ENCODE measurements at places on chromosomes 6 and 20.

DNA sequence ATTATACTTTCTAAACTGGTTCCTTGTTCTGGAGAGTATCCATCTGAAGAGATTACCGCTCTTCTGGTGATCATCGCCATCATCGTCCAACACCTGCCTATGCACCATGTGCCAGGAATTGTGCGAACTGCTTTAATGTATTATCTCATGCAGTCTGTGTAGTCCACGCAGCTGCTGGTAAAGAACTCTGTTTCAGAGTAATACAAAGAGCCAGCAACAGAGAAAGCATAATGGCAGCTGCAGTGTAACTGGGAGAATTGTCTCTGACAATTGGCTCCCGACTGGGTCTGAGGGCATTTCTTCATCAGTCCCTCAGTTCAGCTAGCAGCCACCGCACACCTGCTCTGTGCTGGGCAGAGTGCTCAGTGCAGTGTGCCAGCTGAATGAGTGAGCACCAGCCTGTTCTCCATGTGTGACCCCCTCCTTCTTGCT, 383.4 kb downstream of the GRIK2 start:
- peak; percentile 10 for DNase-seq

DNA sequence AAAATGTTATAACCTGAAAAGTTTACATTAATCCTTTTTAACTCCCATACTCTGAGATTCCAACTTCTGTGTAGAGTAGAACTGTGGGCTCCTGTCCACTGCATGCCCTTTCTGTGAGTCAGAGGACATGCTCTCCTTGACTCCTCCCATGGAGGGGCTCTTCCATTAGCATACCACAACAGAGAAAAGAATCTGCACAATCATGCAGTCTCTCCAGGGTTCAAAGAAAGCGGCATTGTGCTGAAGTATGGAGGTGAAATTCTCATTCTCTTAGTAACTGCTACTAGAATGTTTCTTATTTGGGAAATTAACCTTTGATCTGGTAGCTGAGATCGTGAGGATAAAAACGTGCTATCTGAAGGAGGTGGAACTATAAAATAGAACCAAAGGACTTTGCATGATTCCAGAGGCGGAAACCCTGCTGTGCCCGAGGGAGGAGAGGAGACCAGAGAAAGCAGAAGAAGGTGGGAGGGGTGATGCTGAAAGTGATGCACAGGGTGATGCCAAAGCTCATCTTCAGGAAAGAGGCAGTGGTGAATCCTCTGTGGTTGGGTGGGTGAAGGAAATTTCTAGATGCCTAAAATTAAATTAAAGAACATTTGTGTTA, 202.2 kb upstream of the PCSK2 start:
- no peak for DNase-seq

GRCh38 chr6:131062241-131063027, 611 bp downstream of the EPB41L2 start:
- peak; percentile 80 for DNase-seq

DNA sequence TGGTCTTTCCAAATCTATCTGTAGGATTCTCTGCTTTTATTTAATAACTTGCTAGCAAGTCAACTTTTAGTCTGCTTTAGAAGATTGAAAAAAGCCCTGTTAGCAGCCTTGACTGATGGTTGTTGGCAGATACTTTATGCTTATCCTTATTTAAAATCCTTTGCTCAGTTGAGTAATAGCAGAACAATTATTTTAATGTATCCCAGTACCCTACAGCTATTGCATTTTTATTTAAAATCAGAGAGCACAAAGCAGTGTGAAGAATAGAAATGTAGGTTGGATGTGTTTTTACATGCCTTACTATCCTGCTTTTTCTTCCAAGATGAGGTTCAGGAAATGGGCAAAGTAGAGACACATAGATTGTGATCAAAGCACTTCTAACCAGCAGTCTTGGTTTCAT, 147.1 kb upstream of the LAMP5 start:
- DNase-seq = no peak

DNA sequence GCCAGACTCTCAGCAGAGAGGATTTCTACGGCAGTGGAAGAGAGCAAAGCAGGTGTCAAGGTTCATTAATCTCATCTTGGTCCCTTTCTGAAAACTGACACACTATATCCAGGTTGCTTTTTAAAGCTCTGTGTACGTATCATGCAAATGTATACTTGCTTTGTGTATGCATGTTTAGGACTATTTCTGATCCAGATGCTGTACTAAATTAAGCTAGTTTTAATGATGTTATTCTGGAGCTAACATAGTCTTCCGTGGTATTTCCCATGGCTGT, 59.2 kb upstream of the SNX9 start:
- DNase-seq = no peak

DNA sequence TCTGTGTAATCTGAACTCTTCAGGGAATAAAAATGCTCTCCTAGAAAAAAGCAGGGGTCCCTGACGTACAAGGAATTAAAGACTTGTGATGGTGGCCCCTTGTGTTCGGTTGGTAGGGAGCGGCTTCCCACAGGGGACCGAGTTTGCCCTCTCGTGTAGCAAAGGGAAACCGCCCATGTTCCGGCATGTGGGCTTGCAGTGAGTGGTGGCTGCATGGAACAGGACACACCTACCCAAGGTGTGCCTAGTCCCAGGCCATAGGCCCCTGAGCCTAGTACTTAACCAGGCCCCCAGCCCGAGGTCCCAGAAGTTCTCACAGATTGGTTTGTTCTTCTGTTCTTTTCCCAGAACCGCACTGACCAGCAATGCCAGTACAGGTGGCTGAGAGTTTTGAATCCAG, 15.5 kb downstream of the MYBL2 start:
- DNase-seq = no peak

Measured in muscle of back (tissue), 13 donors.